SJCRH30 (cell line): ENCODE measurements at places on chromosomes 11 and 22. TPM values are rescaled to one million over a fixed set of nuclear protein-coding genes. Genes with fewer than 3 reads are reported as not detected.

DNA sequence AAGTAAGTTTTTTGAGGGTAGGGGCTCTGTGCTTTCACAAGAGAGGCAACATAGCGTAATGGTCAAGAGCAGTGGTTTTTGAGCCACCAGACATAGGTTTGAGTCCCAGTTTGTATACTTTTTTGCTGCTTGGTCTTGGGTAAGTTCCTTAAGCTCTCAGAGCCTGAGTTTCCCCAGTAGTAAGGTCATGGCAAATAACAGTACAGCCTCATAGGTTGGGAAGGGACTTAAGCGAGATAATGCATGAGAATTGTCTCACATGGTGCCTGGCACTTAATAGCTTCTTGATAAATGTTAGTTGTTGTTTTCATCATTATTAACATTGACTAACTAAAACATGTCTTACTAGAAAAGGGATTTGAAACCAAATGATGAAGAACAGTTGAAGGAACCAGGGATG is 83.1 kb downstream of the ARFGAP2 start:
- H3K27me3 ChIP-seq = no peaks in the 10 kb centered on the region
- no peaks in the 10 kb centered on the region for H3K36me3 ChIP-seq
- H3K4me3 ChIP-seq = no peak overlapping the region
- no peak overlapping the region for H3K27ac ChIP-seq
- H3K4me1 ChIP-seq = peaks cover under 1% of the 10 kb centered on the region; the same call in 1 of the 2 replicates

DNA sequence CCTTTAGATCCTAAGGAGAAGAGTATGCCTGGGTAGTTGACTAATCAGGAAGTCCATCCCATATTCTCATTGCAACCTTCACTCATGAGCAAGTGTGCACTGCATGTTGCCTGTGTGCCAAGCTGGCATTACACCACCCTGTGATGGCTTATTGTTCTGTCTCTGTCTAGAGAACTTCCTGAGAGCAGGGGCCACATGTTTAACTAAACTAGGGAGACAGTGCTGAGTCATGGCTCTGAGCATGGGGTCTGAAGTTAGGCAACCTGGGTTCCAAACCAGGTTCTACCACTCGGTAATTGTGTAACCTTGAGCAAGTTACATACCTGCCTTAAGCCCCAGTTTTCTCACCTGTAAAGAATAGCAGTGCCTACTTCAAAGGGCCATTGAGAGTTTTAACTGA is 39.6 kb downstream of the CSNK2A3 start:
- no peaks in the 10 kb centered on the region for H3K36me3 ChIP-seq
- no peak overlapping the region for H3K27ac ChIP-seq
- no peak overlapping the region for H3K4me3 ChIP-seq
- DNase-seq = no peak
- H3K27me3 ChIP-seq = no peaks in the 10 kb centered on the region

DNA sequence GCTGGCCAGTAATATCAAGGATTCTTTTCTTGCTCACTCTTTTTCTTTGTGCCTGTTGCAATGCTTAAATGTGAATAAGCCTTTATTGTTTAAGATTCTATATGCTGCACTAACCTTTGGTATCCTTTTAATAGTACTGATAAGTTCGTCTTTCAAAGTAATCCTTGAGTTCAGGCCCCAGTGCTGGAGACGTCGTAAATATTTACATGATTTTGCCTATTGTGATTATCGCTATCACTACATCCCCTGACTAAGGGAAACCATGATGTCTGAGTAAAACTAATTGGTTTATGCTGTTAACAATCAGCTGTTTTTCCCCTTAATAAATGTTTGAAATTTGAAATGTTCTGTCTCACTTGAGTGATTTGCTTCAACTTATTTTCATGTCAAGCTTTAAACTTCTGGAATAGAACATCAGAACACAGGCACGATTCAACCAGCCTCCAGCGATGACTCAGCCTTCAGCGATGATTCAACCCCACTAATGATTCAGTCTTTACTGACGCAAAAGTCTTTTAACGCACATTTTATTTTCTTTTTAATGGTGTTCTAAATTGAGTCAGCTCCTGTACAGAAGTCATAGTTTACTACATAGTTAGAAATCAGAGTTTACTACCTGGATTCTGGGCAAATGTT is 3.9 kb downstream of the HTATIP2 start:
- peak overlapping the region; percentile 35 for H3K27ac ChIP-seq
- peaks cover 39% of the 10 kb centered on the region for H3K4me1 ChIP-seq

DNA sequence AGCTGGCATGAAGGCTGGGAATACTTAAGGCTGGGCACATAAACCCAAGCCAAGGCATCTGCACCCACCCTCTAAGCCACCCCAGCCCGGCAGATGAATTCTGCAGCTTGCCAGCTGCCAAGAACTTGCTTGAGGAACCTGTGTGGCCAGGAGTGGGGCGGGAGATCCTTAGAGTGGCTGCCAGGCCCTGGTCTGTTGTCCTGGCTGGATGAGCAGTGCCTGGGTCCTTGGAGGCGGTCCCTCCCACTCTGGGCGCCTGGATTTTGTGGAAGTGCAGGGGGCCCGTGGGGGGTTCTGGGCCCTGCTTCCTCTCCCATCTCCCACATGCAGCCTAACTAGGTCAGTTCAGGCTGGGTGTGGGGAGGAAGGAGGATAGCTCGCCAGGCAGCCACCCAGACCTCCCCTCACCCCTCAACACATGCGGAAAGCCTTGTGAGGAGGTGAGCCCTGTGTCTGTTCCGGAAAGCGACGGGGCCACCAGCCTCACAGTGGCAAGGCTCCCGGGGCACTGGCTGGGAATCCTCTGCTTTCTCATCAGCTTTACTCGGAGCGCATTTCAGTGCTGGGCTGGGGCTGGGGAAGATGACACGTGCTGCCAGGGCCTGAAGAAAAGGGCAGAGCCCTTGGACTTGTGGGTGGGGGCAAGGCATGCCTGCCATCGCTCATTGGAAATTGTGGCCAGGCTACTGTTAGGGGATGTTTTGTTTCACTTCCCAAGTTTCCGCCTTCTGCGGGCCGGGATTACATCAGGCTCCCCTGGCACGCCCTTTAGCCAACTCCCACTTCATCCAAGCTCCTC is 8.4 kb downstream of the DAGLA start:
- no peaks in the 10 kb centered on the region for H3K27me3 ChIP-seq
- peaks cover 15% of the 10 kb centered on the region for H3K4me1 ChIP-seq
- peak overlapping the region; percentile 11; the same call in 1 of the 2 replicates for H3K4me3 ChIP-seq
- H3K27ac ChIP-seq = no peak overlapping the region
- DNase-seq = peak; percentile 43

- no peaks in the 10 kb centered on the region for H3K36me3 ChIP-seq
- H3K27me3 ChIP-seq = no peaks in the 10 kb centered on the region
Observed at GRCh38 chr11:115886422-115886733, 382.2 kb upstream of the CADM1 start.

- no peak for DNase-seq
- H3K4me1 ChIP-seq = no peaks in the 10 kb centered on the region
- H3K4me3 ChIP-seq = no peak overlapping the region
- H3K36me3 ChIP-seq = no peaks in the 10 kb centered on the region
- no peaks in the 10 kb centered on the region for H3K27me3 ChIP-seq
- H3K27ac ChIP-seq = no peak overlapping the region
Observed at GRCh38 chr11:103871923-103872551, 164.4 kb upstream of the DDI1 start.

DNA sequence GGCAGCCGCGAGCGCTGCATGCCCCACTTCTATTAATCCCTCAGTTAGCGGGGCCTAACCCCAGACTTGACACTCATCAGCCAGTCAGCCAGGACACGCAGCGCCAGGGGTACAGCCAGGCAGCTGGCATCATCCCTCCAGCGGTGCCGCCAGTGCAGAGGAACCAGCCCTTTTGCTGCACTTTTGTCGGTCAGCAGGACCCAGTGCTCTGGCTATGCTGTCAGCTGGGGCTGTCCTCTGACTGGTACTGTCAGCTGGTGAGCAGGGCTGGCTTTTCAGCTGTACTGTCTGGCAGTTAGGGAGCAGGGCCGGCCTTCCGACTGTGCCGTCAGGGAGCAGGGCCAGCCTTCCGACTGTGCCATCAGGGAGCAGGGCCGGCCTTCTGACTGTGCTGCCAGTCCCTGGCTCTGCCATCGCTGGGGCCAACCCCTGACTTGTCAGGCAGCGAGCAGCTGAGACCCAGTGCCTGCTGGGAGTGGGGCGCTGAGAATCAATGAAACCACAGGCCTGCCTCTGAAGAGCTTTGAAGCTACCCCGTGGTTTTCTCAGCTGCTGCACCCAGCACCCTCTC is 115.4 kb downstream of the KIAA1671 start:
- H3K36me3 ChIP-seq = no peaks in the 10 kb centered on the region
- H3K27ac ChIP-seq = peak overlapping the region; percentile 27
- H3K4me3 ChIP-seq = peak overlapping the region; percentile 34
- peak; percentile 85 for DNase-seq
- no peaks in the 10 kb centered on the region; the same call in 1 of the 2 replicates for H3K27me3 ChIP-seq
- H3K4me1 ChIP-seq = peaks cover 26% of the 10 kb centered on the region

DNA sequence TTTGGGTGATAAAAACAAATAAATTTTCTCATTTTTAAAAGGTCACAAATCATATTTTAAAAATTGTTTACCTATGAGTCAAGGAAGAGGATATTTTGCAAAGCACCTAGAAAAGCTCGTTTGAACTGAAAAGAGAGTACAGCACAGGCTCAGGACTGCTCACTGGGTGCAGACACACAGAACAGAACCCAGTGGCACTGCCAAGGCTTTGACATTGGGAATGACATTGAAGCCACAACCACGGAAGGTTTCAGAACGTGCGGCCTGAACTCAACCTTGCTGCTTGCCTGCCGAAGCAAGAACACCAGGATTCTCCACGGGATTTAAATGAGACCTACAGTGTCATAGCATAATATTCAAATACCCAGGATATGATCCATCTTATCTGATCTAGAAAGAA is 597.1 kb upstream of the B3GAT1 start:
- no peak overlapping the region for H3K27ac ChIP-seq
- H3K4me3 ChIP-seq = no peak overlapping the region
- H3K36me3 ChIP-seq = no peaks in the 10 kb centered on the region
- H3K4me1 ChIP-seq = peaks cover 27% of the 10 kb centered on the region
- no peaks in the 10 kb centered on the region for H3K27me3 ChIP-seq

- no peak overlapping the region for H3K27ac ChIP-seq
- H3K4me1 ChIP-seq = 0 out of 2 replicates have a peak, but pooled peaks cover 3% of the 10 kb centered on the region
- no peak overlapping the region for H3K4me3 ChIP-seq
Observed at GRCh38 chr11:15773476-15774387, 582.6 kb downstream of the SOX6 start.

GRCh38 chr11:11261629-11262028 is 91.4 kb downstream of the CSNK2A3 start:
- H3K36me3 ChIP-seq = no peaks in the 10 kb centered on the region
- no peak overlapping the region for H3K4me3 ChIP-seq
- no peak overlapping the region for H3K27ac ChIP-seq
- no peaks in the 10 kb centered on the region for H3K4me1 ChIP-seq

Gene VSIG10L2
- total RNA-seq = 0.02 TPM in 1 of 2 replicates, not detected in the other

Gene ZNF214
- total RNA-seq = 0.20 and 0.61 TPM in 2 replicates

- no peak for DNase-seq
- H3K4me1 ChIP-seq = no peaks in the 10 kb centered on the region
- H3K36me3 ChIP-seq = no peaks in the 10 kb centered on the region
- H3K4me3 ChIP-seq = no peak overlapping the region
Observed at GRCh38 chr11:93279851-93280347, 50.6 kb upstream of the DEUP1 start.

Gene DGAT2
- total RNA-seq = 0.67 and 1.3 TPM in 2 replicates

DNA sequence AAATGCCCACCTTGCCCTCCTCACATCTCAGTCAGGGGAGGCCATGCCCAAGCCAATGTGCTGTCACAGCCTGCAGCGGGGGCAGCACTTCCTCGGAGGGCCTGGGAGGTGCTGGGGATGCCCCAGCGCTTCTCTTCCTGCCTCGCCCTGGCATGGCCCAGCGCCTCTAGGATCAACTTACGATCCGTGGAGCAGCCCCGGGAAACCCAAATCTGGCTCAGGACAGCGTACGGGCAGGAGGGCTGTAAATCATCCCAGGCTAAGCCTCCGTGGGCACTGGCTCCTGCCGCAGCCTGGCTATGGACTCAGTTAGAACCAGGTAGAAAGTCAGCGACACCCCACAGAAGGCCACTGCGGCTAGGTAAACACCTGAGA is 60.9 kb upstream of the EMID1 start:
- peaks cover 15% of the 10 kb centered on the region for H3K36me3 ChIP-seq
- DNase-seq = peak; percentile 40
- H3K27me3 ChIP-seq = no peaks in the 10 kb centered on the region
- H3K4me3 ChIP-seq = no peak overlapping the region
- peaks cover 54% of the 10 kb centered on the region for H3K4me1 ChIP-seq

DNA sequence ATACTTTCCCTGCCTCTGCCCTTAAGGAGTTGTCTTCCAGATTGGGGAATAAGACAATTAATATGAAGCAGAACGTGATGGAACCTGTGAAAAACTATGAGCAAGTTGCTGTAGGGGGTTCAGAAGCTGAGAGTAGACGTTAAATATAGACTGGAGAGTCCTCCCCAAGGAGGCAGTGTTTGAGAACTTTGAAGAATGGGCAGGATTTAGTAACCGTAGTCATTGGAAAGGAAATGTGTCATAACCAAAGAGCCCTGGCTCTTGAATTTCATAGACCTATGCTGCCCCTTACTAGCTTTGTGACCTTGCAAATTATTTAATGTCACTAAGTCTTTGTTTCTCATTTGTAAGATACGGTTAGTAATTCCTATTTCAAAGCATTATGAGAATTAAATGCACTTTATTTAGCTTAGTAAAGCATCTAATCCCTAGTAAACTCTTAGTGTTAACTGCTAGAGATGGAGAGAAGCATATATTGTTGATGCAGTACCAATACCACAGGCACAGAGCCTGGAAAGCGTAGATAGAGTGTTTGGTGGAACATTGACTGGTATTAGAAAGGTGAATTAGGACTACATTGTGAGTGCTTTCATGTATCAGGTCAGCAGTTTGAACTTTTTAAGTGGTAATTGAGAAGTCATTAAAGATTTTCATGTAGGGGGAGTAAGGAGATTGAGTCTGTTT is 54.1 kb downstream of the MCAM start:
- H3K27me3 ChIP-seq = no peaks in the 10 kb centered on the region
- H3K4me3 ChIP-seq = no peak overlapping the region
- no peak for DNase-seq
- H3K4me1 ChIP-seq = no peaks in the 10 kb centered on the region

Gene YPEL4
- total RNA-seq = 0.04 TPM in 1 of 2 replicates, not detected in the other

DNA sequence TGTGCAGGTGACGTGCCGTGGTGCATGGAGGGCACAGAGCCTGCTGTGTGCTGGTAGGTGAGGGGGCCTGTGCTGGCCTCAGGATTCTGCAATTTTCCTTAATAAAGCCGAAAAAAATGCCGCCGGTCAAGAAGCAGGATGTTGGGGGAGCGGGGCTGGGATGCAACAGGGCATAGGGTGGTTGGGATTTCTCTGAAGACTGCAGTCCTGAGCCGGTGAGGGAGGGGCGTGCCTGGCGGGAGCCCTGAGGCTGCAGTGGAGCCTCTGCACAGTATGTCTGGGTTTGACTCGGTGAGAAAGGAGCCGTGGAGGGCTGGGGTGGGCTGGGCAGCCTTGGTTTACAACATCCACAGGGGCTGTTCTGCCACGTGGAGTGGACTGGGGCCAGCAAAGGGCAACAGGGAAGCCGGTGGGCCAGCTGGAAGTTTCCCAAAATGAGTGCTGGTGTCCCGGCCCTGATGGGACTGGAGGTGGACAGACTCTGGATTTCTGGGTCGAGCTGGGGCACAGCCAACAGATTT is 1.3 kb downstream of the CDHR5 start:
- H3K36me3 ChIP-seq = no peaks in the 10 kb centered on the region
- H3K27ac ChIP-seq = no peak overlapping the region
- peaks cover 10% of the 10 kb centered on the region; the same call in 1 of the 2 replicates for H3K4me1 ChIP-seq
- DNase-seq = no peak
- no peaks in the 10 kb centered on the region for H3K27me3 ChIP-seq
- H3K4me3 ChIP-seq = no peak overlapping the region

- no peak for DNase-seq
- H3K4me1 ChIP-seq = no peaks in the 10 kb centered on the region
- H3K4me3 ChIP-seq = no peak overlapping the region
- no peaks in the 10 kb centered on the region for H3K27me3 ChIP-seq
- H3K27ac ChIP-seq = no peak overlapping the region
Observed at GRCh38 chr11:132077416-132077815, 707.0 kb downstream of the NTM start.

- H3K36me3 ChIP-seq = peaks cover 23% of the 10 kb centered on the region
- H3K4me3 ChIP-seq = no peak overlapping the region
- H3K4me1 ChIP-seq = peaks cover 11% of the 10 kb centered on the region; the same call in 1 of the 2 replicates
- DNase-seq = no peak
- H3K27me3 ChIP-seq = no peaks in the 10 kb centered on the region
Observed at GRCh38 chr22:23206915-23207314, 26.6 kb downstream of the BCR start.
